Vagina (tissue), 2 donors: ENCODE measurements at places on chromosomes 16 and 17. TPM values are rescaled to one million over a fixed set of nuclear protein-coding genes. Genes with fewer than 3 reads are reported as not detected.

FMNL1 gene
- 22.1 TPM for total RNA-seq

CDK5RAP3 gene
- 144 TPM for total RNA-seq

TP53TG3C gene
- total RNA-seq = not detected

PIRT gene
- 6.4 TPM for total RNA-seq

ZDHHC1 gene
- 22.3 TPM for total RNA-seq

SOCS1 gene
- total RNA-seq = 22.1 TPM

TTLL6 gene
- 0.49 TPM for total RNA-seq

TBC1D3C gene
- total RNA-seq = not detected

CDRT15L2 gene
- not detected for total RNA-seq

ST6GALNAC2 gene
- 24.8 TPM for total RNA-seq

C16orf46 gene
- 1.2 TPM for total RNA-seq

CHST6 gene
- total RNA-seq = 0.25 TPM

PYY gene
- not detected for total RNA-seq

ATP1B2 gene
- 2.7 TPM for total RNA-seq

TEX19 gene
- not detected for total RNA-seq

TCAP gene
- 0.49 TPM for total RNA-seq

C1QTNF8 gene
- total RNA-seq = not detected

CD19 gene
- not detected for total RNA-seq

DNAH9 gene
- not detected for total RNA-seq

BCAS3 gene
- 33.1 TPM for total RNA-seq

RTN4RL1 gene
- total RNA-seq = 3.7 TPM

EVI2A gene
- total RNA-seq = 0.98 TPM

FBRS gene
- 28.7 TPM for total RNA-seq

MARCHF10 gene
- 0.25 TPM for total RNA-seq

FGF11 gene
- total RNA-seq = 10.8 TPM

RGS9 gene
- total RNA-seq = 8.1 TPM

USP10 gene
- 42.5 TPM for total RNA-seq
